ENCODE measurements at places on chromosomes 2 and 18. TPM values are rescaled to one million over a fixed set of nuclear protein-coding genes. Genes with fewer than 3 reads are reported as not detected.

PAX3 gene
- not detected for total RNA-seq

DNA sequence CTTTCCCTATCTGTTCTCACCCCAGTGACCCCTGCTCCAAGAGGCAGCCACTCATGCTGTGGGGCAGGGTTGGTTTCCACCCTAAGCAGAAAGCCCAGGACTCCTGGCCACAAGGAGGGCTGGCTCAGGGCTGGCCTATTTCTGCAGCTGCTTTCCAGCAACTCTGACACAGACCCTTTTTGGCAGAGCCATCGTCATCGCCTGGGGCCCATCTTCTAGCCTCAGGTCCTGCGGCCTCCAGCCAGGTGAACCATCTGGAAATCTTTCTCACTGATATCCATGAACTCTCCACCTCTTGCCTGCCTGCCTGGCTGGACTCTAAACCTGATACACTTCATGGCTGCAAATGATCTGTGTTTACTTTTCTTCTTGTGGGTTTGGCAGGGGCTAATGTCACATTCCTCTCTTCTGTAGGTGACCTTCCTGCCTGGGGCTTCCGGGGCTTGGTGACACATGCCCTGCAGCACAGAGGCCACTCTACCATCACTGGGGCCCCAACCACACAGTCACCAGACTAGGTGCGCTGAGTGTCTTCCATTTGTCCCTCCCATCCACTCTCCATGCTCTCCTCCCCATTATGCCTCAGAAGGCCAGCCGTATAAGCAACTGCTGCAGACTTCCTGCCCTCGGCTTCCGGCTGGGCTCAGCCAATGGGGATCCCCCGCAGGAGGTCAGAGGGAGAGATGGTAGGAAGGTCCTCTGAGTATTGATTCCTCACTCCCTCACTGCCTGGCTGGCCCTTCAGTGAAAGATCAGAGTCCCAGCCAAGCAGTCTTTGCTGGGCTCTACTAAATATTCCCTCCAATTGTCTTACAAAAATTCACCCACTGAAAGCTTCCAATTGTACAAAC is 9.7 kb upstream of the COPS8 start:
- DNase-seq, result no peak

DNA sequence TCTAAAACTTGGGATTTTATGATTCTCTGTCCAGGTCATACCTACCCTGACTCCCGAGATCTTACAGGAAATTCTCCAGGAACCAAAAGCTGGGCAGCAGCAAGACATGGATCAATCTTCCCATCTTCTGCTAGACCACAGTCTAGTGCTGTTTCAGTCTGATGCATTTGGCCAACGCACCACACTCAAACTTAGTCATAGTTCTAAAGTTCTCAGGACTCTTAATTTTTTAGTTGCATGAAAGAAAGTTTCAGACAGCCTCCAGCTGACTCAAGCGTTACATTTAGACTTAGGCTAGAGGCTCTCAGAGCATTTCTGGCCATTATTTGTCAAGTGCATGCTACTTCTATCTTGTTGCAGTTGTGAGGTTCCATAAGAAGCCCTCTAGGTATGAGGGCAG is 230.1 kb upstream of the CCDC150 start:
- no peak for DNase-seq

CD226 gene
- 0.95 TPM for total RNA-seq

- DNase-seq, result no peak
Observed at GRCh38 chr2:195656161-195656858, 716 bp upstream of the SLC39A10 start.

SPATA3 gene
- total RNA-seq, result not detected

DNA sequence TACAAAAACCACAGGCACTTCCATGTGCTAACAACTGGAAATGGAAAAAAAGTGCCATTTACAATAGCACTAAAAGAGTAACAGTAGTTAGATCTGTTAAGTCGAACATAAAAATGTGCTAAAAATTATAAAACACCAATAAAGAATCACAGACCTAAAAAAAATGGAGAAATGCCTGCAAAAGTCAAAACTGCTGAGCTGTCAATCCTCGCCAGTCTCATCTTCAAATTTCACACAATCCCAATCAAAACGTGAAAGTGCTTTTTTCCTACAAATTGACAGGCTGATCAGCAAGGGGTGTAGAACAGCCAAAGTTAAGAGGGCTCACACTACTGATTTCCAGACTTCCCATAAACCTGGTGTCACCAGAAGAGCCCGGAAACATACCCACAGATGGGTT is 53.2 kb downstream of the ANO7 start:
- DNase-seq, result no peak

GRCh38 chr2:45278365-45279078 is 269.3 kb upstream of the SIX2 start:
- DNase-seq, result no peak

ALPP gene
- 7.3 TPM for total RNA-seq

- no peak for DNase-seq
Observed at GRCh38 chr2:230347659-230348305, 20.8 kb downstream of the SP140L start.

DNA sequence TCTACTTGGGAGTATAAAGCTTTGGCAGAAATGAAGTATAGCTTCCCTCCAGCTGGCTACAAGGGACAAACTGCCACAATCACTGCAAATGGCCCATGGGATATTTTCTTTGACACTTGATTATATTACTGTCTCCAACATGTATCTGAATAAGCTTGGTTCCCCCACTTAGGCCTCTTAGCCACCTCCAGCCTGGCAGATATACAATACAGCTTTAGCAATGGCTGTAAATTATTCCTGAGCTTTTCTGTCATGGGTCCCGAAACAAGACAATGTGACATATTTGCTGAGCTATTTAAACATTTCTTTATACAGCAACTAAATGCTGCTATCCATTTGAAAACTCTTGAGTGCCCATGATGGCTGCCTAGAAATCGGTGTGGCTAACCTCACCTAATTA is 406.2 kb downstream of the SUCLG1 start:
- no peak for DNase-seq

LYPD1 gene
- total RNA-seq, result 0.21 TPM

GRCh38 chr2:3709225-3709624 is 5.8 kb downstream of the DCDC2C start:
- DNase-seq, result no peak

RMC1 gene
- total RNA-seq, result 57.4 TPM

CCDC148 gene
- total RNA-seq, result 0.92 TPM

CDH19 gene
- total RNA-seq, result not detected

MXD1 gene
- 6.5 TPM for total RNA-seq

DNA sequence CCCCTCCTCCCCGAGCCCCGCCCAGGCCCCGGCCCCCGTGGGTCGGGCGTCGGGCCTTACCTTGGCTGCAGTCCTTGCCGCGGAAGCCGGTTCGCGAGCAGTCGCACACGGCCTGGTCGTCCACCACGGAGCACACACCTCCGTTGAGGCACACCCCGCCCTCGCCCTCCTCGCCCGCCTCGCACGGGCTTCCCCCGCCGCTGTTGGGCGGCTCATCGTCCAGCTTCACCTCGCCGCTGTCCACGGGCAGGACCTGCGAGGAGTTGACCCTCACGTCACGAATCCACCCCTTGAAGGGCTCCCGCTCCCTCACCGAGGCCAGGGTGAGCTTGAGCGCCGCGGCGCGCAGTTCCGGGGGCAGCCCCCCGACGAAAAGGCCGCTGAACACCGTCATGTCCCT is 4.5 kb downstream of the NRXN1 start:
- DNase-seq, result no peak

DNA sequence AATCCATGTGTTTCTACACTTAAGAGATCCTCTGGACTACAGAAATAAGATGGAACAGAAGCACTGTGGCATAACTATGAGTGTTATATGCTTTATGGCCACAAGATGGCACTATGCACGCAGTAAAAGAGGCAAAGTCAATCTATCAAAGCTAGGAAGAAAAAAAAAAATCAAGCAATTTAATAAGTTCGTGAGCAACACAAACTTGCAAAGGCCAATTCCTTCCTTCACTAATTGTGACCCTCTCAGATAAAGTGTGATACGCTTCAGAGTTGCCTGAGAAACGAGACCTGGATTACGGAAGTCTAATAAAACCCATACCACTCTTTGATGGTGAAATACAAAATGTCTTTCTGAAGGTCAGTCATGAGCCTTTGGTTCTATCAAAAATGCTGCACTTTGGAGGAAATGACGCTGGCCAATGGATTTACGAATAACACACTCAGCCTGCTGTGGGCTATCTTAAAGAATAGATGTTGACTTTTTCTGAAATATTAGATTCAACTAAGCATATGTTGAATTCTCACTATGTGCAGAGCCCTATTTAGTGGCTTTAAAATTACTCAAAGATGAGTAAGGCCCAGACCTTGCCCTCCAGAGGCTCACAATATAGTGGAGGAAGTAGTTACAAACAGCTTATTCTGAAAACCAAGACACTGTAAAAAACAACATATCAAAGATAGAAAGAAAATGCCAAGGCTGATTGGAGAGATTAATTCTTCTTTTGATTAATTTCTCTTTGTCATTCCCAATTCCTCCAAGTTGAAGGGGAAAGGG is 35.5 kb upstream of the TTR start:
- peak; percentile 42 for DNase-seq

- no peak for DNase-seq
Observed at GRCh38 chr18:10842371-10842770, 307.0 kb downstream of the PIEZO2 start.

- DNase-seq, result no peak
Observed at GRCh38 chr2:206410714-206411113, 32.6 kb upstream of the ADAM23 start.

TMEFF2 gene
- 1.5 TPM for total RNA-seq

DNA sequence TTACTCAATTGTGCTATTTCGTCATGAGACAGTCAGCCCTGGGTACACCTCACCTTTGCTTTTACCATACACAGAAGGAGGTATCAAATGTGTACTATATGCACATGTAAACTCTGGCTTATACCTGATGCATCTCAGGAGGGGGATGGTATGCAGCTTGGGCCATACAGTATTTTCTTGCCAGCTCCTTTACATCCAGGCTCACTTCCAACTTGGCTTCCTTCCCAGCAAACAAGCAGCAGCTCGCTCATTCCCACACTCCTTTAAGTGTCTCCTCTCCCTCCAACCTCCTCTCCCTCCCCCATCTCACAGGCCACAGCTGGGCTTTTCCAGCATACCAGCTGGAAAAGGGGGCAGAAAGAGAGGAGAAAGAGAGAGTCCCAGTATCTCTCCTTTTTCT is 9.6 kb downstream of the MARCHF4 start:
- DNase-seq, result no peak

GRCh38 chr18:13726972-13727331 is 479 bp downstream of the RNMT start:
- no peak for DNase-seq

- DNase-seq, result no peak
Observed at GRCh38 chr2:3450385-3451010, 68.8 kb downstream of the ADI1 start.

DNA sequence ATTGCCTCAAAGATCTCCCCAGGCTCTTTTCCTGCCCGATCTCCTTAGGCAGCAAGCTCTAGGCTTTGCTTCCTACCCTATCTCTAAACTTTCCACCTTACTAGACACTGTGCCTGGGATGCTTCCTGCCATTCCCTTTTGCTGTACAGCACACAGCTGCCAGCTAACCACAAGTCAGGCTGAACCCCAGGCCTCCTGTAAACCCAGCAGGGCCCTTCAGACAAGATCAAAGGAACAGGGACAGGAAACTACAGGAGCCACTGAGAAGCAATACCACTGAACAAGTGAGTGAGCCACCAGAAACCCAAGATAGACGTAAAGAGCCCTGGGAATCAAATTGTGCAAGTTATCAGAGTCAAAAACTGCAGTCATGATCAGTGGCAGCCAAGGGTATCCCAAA is 180.7 kb downstream of the SUCLG1 start:
- DNase-seq, result no peak

DNA sequence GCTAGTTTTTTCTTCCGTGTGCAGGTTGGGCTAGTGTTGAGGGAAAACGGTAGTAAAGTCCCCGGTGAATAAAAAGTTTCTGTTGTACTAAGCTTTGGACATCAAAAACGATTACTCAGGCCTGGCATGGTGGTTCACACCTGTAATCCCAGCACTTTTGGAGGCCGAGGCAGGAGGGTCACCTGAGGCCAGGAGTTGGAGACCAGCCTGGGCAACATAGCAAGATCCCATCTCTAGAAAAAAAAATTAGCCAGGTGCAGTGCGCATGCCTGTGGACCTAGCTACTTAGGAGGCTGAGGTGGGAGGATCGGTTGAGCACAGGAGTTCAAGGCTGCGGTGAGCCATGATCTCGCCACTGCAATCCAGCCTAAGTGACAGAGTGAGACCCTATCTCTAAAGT is 98.1 kb downstream of the ALPK2 start:
- no peak for DNase-seq

- DNase-seq, result no peak
Observed at GRCh38 chr2:79966369-79966768, 338.2 kb downstream of the LRRTM1 start.

DNA sequence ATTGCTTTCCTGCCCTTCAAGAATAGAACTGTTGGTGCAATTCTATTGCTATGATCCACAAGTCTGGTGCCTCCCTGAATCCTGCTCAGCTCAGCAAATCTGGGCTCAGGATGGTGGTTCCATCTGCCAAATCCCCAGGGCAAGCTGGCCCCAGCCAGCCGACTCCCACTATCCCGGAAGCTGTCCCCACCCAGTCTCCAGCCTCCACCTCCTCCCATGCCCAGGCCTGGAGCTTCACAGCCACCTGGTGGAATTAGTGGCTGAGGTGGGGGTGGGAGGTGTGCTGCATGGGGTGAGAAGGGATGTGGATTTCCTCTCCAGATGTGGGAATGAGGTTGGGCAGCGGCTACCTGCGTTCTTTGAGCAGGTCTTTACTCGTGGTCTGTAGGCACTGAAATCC is 119.3 kb upstream of the SMAD2 start:
- DNase-seq, result no peak

- DNase-seq, result no peak
Observed at GRCh38 chr18:59921384-59921891, 21.6 kb downstream of the PMAIP1 start.

CPO gene
- total RNA-seq, result not detected

- DNase-seq, result no peak
Observed at GRCh38 chr2:241213041-241213440, 24.6 kb downstream of the ANO7 start.

GRCh38 chr2:100981011-100981410 is 21.1 kb upstream of the RPL31 start:
- DNase-seq, result no peak

DNA sequence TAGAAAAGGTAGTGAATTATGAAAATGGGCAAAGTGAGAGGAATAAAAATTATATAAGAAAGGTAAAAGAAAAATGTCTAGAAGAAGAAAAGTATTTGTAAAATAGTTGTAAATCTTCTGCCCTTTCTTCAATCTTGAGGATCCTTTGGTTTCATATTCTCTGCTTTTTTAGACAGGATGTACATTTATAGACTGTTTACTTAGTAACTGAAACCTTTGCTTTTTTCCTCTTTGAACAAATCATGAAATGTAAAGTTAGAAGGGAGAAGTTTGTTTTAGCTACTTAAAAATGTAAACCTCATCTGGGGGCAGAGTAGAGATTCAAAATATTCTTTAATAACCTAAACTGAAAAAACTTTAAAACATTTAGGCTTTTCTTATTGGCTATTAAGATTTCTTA is 150.4 kb upstream of the ITGA4 start:
- DNase-seq, result no peak

UGT1A5 gene
- not detected for total RNA-seq

CD28 gene
- 0.21 TPM for total RNA-seq
